ENCODE measurements at places on chromosomes 5 and 9.
A peak's percentile ranks its signal among the peaks of the same experiment; 100 is the strongest.

GRCh38 chr9:131024978-131025868, 16.2 kb downstream of the LAMC3 start:
- no peak for DNase-seq

GRCh38 chr9:1639166-1639565, 376.0 kb upstream of the SMARCA2 start:
- DNase-seq, result no peak

DNA sequence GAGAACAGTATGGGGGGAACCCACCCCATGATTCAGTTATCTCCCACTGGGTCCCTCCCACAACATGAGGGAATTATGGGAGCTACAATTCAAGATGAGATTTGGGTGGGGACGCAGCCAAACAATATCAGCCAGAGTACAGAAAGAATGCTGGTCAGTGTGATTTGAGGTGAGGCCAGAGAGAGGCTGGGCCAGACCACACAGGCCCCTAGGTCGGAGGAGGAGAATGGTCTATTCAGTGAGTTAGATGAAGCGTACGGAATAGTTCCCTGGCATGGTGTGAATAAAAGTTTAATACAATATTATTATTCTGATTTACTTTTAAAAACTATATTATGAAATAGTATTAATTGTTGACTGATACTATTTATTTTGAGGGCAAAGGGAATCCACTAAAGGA, 39.7 kb downstream of the PCSK5 start:
- no peak for DNase-seq

GRCh38 chr9:135828656-135829055, 78.7 kb downstream of the CAMSAP1 start:
- no peak for DNase-seq

GRCh38 chr5:180334176-180334575, 19.0 kb downstream of the GFPT2 start:
- peak; percentile 32 for DNase-seq

- DNase-seq, result no peak
Observed at GRCh38 chr5:53024535-53024934, 35.4 kb downstream of the ITGA2 start.

- no peak for DNase-seq
Observed at GRCh38 chr9:115018547-115019435, 88.4 kb upstream of the TNFSF8 start.

- DNase-seq, result no peak
Observed at GRCh38 chr5:121174351-121174750, 677.3 kb upstream of the FTMT start.

DNA sequence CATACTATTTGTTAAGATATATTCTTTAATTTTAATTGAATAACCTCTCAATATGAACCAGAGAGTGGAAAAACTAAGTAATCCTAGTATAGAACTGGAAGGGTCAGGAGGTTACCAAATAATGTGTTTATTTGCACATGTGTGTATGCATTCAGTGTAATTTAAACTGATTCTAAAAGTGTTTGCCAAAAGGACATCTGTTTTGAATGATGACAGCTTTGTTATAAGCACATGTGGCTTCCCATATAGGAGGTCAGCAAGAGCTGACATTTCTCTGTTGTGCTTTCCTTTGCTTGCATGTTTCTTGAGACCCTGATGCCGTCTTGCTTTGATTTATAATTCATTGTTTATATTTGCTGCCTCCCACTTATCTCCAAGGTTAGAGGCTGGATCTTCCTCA, 383.4 kb downstream of the BRINP1 start:
- no peak for DNase-seq
